ENCODE measurements at places on chromosomes 12 and 14.
A peak's percentile ranks its signal among the peaks of the same experiment; 100 is the strongest.

DNA sequence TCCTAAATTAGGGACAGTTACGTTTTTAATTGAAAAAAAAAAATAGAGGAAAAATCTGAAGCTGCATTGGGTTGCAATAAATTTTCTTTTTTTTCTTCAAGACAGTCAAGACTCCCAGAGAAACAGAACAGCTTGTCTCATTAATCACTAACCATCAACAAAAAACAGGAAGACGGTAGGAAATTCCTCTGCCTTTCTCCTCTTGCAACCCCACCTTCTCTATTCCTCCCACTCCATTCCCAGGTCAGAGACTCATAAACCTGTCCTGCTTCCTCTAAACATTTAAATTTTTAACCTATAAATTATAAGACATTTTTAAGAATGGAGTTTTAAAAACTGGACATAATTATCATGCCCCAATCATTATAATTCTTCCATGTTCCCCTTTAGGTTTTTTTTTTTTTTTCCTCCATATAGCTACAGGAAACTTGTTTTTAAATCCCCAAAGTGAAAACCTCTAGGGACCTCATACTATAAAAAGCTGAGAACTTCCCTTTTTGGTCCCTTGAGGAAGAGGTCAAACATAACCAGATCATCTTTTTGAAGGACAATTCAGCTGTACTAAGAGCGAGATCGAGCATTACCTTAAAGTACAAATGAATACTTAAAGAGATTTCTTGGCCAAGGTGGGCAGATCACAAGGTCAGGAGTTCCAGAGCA is 36.0 kb downstream of the CPM start:
- DNase-seq = no peak

DNA sequence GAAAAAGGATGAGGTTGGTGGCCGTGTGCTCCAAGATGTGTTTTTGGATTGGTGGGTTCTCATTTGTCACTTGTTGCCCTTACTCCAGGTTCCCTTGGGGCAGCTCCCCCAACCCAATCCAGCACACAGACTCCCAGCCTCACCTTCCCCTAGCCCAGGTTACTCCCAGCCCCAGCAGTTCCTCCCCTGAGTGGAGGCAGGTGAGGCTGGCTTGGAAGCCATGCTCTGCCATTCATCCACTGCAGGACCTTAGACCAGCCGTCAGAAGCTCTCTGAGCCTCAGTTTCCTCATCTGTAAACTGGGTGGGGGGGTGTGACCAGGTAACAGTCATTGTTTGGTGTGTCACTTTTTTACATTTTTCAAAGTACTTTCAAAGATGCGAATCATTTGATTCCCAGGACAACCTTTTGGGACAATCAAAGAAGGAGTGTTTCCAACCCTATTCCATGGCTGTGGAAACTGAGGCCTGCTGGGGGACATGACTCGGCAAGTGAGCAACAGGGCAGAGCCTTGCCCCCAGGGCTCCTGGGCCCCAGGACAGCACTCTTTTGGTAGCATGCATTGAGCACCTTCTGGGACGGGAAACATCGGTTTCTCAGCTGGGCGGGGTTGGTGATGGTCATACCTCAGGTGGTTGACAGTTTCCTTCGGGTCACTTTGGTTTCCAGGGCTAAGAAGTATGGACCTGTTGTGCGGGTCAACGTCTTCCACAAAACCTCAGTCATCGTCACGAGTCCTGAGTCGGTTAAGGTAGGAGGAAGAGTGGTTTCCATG is 7.2 kb downstream of the CYP46A1 start:
- no peak for DNase-seq

DNA sequence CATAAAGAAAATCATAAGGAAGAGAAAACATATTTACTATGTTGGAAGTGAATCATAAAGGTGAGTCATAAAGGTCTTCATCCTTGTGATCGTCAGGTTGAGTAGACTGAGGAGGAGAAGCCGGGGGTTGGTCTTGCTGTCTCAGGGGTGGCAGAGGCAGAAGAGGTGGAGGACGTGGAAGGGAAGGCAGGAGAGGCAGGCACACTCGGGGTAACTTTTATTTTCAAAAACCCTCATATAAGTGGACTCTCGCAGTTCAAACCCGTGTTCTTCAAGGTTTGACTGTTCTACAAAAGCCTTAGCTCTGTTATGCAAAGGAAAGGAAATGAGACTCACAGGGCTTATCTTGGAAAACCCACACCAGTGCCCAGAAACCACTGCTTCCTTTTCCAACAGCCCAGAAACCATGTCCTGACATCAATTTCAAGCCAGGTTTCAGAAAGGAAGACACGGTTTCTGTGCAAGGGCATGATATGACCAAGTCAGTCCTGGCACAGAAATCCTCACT is 14.0 kb downstream of the SMCO2 start:
- no peak for DNase-seq

DNA sequence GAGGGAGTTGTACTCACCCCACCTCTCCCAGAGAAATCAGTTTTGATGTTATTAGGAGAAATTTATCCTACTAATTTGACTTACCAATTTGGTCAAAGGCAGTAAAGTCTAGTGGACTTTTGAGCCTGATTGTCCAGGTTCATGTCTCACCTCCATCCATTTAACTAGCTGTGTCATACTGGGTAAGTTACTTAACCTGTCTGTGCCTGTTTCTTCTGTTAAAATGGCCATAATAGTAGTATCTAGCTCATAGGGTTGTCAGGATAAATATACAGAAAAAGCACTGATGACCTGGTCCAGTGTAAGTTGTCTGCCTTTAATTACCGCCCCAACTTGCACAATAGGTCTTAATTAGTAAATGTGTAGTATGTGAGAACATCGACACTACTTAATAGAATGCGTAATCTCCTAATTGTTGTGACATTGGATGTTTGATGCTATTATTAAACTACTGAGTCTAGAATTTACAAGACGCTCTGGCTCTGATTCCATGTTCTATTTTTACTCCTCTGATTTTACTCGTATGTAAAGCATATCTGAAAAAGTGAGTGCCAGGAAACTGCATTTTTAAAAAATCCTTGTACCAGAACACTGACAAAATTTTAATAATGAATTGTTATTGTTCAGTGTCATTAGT is 1.5 kb downstream of the RAB21 start:
- DNase-seq = no peak

GRCh38 chr12:74619884-74620283 is 82.2 kb downstream of the ATXN7L3B start:
- no peak for DNase-seq

DNA sequence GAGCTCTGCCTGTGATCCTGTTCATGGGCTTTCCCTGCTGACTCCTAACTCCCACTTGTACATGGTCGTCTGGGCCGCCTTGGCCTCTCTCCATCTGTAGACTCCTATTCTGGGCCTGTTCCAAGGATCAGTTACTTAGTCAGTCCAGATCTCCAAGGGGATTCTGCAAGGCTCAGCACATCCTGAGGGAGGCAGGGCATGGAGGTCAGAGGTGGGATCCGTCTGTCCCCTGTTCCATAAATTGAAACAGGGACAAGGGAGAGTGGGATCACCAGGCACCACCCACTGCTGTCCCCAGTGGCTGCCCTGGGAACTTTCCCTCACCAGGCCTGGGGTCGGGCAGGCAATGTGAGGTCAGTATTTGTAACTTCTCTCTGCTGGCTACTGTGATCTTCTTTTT is 43.5 kb downstream of the KCTD10 start:
- no peak for DNase-seq

- no peak for DNase-seq
Measured at GRCh38 chr12:11642785-11643184, 6.7 kb upstream of the ETV6 start.

- peak; percentile 49 for DNase-seq
Measured at GRCh38 chr12:116276652-116277466, 634 bp downstream of the MED13L start.

- DNase-seq = no peak
Measured at GRCh38 chr14:99213101-99213500, 58.9 kb downstream of the BCL11B start.

DNA sequence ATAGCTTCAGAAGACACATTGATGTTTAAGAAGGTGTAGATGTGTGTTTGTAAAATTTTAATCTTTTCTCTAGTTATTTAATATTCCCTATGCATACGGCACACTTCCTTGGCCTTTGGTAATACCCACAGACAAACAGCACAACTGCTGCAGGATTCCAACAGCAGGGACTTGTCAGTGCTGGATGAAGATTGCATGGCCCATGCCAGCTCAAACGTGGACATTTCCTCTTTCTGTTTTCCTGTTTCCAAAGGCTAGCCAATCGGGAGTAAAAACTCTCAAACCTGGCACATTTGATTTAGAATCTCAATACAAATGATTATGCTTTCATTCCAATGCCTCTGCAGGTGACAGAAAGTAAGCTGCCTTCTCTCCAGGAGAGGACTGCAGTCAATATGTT is 22.5 kb upstream of the PDE3A start:
- no peak for DNase-seq

GRCh38 chr14:105503296-105503640 is 12.2 kb downstream of the TEDC1 start:
- no peak for DNase-seq

DNA sequence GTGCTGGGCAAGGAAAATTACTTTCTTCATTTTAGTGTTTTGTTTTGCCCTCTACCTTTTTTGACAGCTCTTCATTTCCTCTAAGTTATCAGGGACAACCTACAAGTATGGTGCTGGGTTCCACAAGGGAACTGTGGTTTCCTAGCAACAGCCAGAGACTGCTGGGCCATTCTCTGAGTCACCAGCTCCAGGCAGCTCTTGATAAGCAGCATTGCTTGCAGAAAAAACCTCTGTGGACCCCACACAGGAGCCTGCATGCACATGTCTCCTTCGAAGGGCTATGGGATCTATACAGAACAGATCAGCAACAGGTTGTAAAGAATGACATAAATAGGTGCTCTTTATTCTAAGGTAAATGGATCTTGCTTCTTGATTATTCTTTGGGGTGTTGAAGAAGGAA is 81.0 kb upstream of the CCDC196 start:
- no peak for DNase-seq

- no peak for DNase-seq
Measured at GRCh38 chr14:31785574-31785973, 224.4 kb downstream of the NUBPL start.

DNA sequence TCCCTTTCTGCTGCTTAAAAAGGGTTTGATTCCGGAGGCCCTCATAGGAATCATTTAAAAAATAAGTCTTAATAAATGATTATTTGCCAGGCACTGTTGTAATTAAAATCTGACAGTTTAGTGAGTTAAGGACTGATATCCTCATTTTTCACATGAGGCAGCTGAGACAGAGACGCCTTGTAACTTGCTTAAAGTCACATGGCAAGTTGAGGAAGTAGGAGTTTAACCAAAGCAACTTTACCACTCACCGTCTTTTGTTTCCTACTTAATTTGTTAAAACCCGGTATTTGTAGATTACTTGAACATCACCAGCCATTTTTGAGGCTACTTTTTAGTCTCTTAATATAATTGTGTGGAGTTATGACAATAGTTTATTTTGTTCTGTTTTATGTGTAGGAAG is 2.4 kb downstream of the TIGAR start:
- DNase-seq = no peak

DNA sequence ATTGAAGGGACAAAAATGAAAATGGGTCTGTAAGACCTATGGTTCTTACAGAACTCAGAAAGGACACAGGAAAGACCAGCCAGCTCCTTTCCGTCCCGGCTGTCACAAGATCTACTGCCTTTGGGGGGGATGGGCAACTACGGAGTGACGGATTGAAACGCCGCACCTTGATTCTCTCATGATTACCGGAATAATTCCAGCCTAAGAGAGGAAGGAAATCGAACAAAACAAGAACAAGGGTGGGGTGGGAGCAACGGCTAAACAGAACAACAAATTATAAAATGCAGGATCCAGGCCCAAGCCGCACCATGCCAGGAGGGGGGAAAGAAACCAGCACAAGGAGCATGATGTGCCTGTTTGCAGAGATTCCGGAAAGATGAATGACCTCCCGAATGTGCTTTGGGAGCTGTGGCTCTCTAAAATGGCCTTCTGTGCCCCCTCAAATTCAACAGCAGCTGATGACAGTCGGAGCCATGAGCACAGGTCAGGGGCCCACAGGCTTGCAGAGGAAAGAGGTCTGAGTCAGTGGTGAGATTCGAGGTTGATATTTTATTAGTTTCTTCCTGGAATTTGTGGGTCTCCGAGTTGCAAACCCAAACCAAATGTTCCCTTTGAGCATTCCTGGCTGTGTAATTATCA is 72.1 kb downstream of the SPRING1 start:
- DNase-seq = no peak

- DNase-seq = no peak
Measured at GRCh38 chr12:129772501-129773493, 131.0 kb downstream of the TMEM132D start.

DNA sequence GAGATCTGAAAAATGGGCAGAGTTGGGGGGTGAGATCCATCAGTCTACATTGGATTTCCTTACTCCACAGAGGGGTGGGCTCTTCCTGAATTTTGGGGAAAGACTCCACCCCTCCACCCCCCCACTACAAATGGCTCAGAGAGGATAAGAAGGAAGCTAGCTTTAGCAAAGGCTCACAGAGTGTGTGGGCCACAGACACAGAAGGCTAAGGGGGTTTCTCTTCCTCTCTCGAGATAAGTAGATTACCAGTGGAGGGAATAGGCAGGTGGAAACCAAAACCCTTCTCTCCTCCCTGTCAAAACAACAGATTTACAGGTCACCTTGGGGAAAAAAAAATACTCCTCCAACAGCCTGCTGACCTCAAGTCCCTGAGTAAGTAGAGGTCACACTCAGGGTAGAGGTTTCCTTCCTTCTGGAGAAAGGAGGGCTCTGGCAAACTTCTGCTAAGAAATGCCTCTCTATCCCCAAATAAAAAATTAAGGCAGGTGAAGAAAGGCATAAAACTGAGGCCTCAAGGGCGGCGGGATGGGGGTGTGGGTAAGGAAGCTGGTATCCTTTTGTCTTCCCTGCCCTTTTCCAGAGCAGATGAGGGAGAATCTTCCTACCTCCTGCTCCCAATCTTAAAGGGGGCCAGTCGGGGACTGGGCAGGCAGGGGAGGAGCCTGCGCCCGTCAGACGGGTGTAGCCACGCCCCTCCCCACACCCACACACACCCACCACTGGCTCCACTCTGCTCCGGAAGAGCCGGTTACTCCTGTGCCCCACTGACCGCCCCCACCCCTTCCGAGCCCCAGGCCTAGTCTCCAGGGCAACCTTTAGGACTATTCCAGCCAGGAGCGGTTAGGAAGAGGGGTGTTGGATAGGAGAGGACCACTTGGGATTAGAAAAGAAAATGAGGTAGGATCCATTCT is 1.9 kb upstream of the BAZ2A start:
- no peak for DNase-seq

- DNase-seq = no peak
Measured at GRCh38 chr12:47754881-47755280, 3.8 kb downstream of the RAPGEF3 start.

DNA sequence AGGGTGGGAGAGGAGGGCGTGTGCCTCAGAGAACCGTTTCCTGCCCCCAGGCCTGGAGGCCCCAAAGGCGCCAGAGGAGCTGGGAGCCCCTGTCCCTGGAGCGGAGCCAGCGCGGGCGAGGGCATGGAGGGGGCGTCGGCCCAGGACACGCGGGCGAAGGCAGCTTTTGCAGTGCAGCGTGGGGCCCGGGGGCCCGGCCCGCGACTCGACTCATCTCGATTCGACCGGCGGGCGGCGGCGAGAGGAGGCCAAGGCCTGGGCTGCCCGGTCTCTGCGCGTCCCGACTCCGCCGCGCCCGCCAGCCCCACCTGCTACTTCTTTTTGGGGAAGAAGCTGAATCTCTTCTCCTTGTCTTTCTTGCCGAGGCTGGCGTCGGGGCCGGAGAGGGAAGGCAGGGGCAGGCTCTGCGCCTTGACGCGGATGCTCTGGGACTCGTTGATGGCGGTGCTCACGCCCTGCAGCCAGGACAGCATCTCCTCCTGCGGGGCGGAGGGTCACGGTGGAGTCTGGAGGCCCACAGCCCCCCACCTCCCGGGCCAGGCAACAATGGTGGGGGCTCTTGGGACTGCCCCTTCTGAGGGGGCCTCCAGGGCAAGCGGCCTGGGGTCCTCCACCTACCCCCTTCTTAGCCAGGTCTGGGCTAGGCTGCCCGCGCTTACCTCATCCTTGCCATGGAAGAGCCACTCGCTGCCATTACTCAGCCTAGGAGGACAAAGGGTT is 44.9 kb downstream of the PLEKHG3 start:
- DNase-seq = no peak
